Stimulated activated CD8-positive, alpha-beta memory T cell treated with anti-CD3 and anti-CD28 coated beads, Interleukin-15, amount 100 ng/mL, for 4 hours (primary cell): ENCODE measurements at places on chromosomes 5 and 9.

GRCh38 chr9:112925058-112925641 is 34.5 kb upstream of the SLC46A2 start:
- no peak for DNase-seq

GRCh38 chr9:4738866-4739586 is 2.0 kb downstream of the AK3 start:
- no peak for DNase-seq

DNA sequence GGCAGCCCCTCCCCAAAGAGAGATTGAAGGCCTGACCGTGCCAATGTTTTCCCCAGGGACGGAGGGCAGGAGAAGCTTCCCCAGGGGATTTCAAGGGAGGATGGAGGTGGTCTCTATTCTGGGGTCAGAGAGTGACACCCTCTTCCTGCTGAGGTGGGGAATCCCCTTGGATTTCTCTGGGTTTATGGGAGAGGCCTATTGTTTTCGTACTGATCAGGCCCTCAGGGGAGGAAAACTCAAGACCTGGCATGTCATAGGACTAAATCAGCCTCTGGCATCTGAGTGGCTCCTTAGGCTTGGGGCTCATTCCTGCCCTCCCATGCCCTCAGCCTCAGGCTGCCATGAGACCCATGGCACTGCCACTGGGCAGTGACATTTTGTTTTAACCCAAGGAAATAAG is 44.6 kb downstream of the IRF1 start:
- no peak for DNase-seq

- DNase-seq, result no peak
Observed at GRCh38 chr5:97528941-97529340, 345.9 kb upstream of the RIOK2 start.

DNA sequence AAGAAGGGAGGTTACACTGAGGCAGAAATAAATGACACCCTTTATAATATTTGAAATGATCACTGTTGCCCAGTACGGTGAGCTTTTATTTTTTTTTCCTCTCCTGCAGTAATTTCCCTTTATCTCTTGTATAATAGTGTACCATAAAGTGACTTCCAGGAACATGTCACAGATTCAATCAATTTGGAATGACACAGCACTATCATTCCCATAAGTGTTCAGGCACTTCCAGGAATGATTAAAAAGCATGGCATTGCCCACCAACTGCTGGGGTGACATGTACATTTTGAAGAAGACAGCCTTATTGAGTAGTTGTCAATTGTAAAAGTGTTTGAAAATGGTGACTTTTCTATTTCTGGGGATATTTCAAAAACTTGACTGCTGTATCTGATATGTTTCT is 1700.9 kb upstream of the NUDT12 start:
- DNase-seq, result no peak

DNA sequence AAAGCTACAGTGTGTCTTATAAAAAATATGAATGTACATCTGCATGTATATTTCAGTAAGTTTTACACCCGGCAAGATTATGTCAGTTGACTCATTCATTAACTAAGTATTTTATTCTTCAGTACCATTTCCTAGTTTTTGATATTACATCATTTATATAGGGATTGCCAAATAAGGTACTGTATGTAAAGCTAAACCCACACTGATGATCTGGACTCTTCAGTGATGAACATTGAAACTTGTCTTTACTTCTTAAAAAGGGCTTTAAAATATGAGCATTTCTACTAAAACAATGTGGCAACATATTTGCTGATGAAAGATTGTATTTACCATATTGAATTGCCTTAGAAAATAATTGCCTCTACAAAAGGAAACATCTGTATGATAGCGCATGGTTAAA is 151.8 kb upstream of the TLX3 start:
- no peak for DNase-seq

DNA sequence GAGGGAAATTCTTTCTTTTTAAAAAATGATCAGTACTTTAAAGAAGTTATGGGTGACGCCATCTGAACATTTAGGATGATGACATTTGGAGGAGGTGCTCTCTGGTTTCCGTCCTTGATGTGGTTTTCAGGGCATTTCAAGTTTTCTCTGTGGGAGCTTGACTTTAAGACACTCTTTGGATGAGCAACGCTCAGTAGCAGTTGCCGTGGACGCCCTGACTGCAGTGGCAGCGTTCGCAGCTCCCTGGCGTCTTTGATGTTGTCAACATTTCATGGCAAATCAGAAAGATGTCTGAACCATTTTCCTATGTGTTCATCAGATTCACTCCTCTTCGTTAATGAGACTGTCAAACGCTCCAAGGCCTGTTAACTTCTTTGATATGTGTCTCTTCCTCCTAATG is 86.1 kb downstream of the ZNF354C start:
- peak; percentile 8 for DNase-seq

DNA sequence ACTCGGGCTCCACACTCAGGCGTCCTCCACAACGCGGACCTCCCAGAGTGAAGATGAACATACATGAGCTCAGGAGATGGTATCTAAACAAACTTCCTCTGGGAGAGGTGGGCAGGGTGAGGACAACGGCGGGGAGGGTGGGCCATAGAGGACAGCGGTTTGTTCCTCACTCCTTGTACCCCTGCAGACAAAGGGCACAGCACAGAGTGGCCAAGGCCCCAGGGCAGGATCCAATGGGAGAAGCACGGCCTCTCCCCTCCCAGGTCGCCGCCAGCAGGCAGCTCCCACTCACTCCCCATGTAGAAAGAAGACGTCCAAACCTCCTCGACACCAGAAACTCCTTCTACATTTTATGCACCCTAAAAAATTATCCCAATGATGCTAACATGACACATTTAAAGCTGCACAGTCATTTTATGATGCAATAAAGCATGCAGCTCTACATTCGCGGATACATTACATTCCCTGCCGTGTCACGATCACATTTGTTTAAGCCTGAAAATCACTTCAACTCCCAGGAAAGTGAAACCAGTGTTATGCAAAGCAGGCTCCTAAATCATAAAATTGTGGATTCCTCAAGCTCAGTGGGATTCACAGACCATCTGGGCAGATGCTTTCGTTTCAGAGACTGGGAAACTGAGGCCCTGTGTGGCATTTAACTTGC is 87.5 kb upstream of the SARDH start:
- DNase-seq, result no peak

- DNase-seq, result no peak
Observed at GRCh38 chr5:123752552-123753179, 240.7 kb downstream of the CSNK1G3 start.

DNA sequence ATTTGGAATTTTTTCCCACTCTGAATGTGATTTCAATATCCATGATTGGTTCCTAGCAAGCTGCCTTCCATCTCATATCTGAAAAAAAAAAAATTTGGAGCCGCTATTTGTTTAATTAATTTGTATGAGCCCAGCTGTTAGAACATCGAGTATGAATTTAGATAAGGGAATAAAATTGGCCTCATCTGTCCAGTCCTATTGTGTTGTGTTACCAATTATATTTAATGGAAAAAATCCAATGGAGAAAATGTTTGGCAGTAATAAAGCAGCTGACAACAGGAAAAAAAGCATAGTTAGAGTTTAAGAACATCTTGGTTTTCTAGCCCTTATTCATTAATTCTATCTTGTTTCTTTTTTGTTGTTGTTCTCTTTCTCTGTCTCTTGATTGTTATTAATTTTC is 735.6 kb upstream of the RIOK2 start:
- no peak for DNase-seq

- DNase-seq, result no peak
Observed at GRCh38 chr9:35510754-35511428, 21.0 kb downstream of the RUSC2 start.

GRCh38 chr5:51013036-51013435 is 346.6 kb downstream of the PARP8 start:
- DNase-seq, result no peak

DNA sequence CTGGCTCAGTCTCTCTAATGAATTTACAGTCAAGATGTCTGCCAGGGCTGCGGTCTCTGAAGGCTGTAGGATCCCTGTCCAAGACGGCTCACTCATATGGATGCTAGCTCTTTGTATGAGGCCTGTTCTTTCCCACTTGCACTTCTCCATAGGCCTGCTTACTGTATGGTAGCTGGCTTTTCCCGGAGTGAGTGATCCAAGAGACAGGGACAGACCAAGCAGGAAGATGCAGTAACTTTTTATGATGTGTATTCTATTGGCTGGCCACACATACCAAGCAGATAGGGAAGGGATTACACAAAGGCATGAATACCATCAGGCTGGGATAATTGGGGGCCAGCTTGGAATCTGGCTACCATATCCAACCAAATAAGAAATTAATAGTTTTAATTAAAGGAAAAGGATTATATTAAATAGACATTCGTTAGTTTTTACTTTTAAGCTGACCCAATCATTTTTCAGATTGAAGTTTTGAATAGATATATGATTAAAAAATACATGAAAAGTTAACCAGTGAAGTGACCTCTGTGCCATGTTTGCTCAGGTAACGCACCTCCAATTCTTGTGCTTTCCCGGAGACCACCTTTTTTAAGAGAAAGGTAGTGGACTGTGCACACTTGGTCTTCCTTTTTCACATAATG is 20.6 kb downstream of the NSD1 start:
- no peak for DNase-seq

GRCh38 chr5:140966293-140967225 is at the start of gene PCDHAC2:
Gene PCDHAC2, plus strand, starts transcription at chr5:140966476. Its CDS starts 291 bp downstream, at chr5:140966767.
- DNase-seq, result no peak

- DNase-seq, result no peak
Observed at GRCh38 chr9:127974001-127974768, 6.6 kb downstream of the EEIG1 start.

DNA sequence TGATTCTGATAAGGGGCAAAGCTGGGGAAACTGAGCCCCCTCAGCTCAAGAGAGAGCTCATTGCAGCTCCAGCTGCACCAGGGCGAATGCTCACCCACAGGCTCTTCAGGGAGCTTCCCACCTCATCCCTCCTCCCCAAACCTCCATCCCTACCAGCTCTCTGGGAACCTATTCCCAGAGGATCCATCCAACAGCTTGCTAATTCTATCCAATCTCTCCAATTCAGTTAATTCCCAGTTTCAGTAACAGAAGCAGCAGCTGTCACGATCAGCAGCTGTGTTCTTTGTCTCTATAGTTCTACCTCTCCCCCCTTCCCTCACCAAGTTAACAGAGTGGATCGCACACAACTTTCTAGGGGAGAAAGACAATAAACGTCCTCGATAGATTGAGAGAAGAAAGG is 135.5 kb upstream of the EFNA5 start:
- no peak for DNase-seq

- no peak for DNase-seq
Observed at GRCh38 chr5:137960141-137960540, 70.9 kb downstream of the PKD2L2 start.
